Lung microvascular endothelial cell (primary cell): ENCODE measurements at places on chromosomes 16 and 17. TPM values are rescaled to one million over a fixed set of nuclear protein-coding genes. Genes with fewer than 3 reads are reported as not detected.

FBXW10B gene
- total RNA-seq: 0.20 and 0.22 TPM in 2 replicates

ADAP2 gene
- total RNA-seq: 0.20 and 0.87 TPM in 2 replicates

ARHGAP44 gene
- 0.20 and 0.22 TPM in 2 replicates for total RNA-seq

SLC4A1 gene
- total RNA-seq: not detected in 2 replicates

CNTNAP1 gene
- total RNA-seq: 6.7 and 15.3 TPM in 2 replicates

UTS2R gene
- not detected in 2 replicates for total RNA-seq

TPPP3 gene
- total RNA-seq: 0.22 TPM in 1 of 2 replicates, not detected in the other

LPCAT2 gene
- 2.8 and 8.7 TPM in 2 replicates for total RNA-seq

DNAH3 gene
- total RNA-seq: not detected in 2 replicates

ST6GALNAC2 gene
- total RNA-seq: not detected in 2 replicates

CDK12 gene
- total RNA-seq: 12.4 and 19.2 TPM in 2 replicates

RHBDL3 gene
- total RNA-seq: under 0.01 TPM in 1 of 2 replicates, not detected in the other

KIF2B gene
- not detected in 2 replicates for total RNA-seq

NT5M gene
- total RNA-seq: 1.1 and 1.8 TPM in 2 replicates

CHST5 gene
- not detected in 2 replicates for total RNA-seq

GP2 gene
- total RNA-seq: not detected in 2 replicates

SMIM22 gene
- total RNA-seq: not detected in 2 replicates

KRT31 gene
- not detected in 2 replicates for total RNA-seq

KIF1C gene
- total RNA-seq: 56.0 and 78.2 TPM in 2 replicates

PRAC2 gene
- not detected in 2 replicates for total RNA-seq

SDR42E1 gene
- total RNA-seq: 3.7 and 4.2 TPM in 2 replicates

LRRC37A gene
- 1.3 and 2.6 TPM in 2 replicates for total RNA-seq

CCL1 gene
- total RNA-seq: not detected in 2 replicates

FGF11 gene
- 0.20 and 0.22 TPM in 2 replicates for total RNA-seq

FZD2 gene
- total RNA-seq: under 0.01 and 0.22 TPM in 2 replicates

NECAB2 gene
- total RNA-seq: not detected in 2 replicates

TPSAB1 gene
- total RNA-seq: not detected in 2 replicates

EXOC7 gene
- 55.4 and 74.0 TPM in 2 replicates for total RNA-seq

KRTAP1-5 gene
- not detected in 2 replicates for total RNA-seq

CYLD gene
- 22.0 and 32.1 TPM in 2 replicates for total RNA-seq

EXOC3L1 gene
- 33.8 and 48.0 TPM in 2 replicates for total RNA-seq

FNDC8 gene
- total RNA-seq: not detected in 2 replicates

ARSG gene
- total RNA-seq: 1.3 and 2.4 TPM in 2 replicates
